ENCODE measurements at places on chromosomes 6 and 20.
A peak's percentile ranks its signal among the peaks of the same experiment; 100 is the strongest.

GRCh38 chr20:50283922-50284810 is 93.5 kb downstream of the CEBPB start:
- no peak for DNase-seq

DNA sequence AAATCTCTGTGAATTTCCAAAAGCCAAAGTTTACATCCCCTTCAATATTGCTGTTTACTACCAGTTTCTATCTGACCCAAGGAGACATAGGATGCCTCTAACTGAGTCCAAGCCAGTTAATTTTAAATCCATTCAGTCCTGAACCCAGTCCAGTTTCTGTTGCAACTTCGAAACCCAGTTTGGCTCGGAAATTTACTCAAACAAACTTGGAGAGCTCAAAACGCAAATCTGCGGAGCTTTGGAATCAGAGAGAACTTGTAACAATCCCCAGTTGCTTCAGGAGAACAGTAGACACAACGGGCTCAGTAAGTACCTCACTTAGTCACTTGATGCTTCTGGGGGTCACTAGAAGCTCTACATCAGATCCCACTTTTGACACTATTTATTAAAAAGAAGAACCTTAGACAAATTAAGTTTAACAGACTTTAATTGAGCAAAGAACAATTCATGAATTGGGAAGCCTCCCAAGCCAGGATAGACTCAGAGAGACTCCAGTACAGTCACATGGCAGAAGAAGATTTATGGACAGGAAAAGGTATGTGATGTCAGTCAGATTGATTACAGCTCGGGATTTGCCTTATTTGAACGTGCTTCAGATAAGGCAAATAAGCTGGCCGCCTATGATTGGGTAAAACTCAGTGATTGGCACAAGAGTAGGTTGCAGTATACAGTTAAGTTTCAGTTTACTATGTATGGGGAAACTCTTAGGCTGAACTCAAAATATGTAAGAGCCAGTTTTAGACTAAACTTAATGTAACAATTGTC is 118.0 kb downstream of the RFPL4B start:
- DNase-seq, result no peak

- no peak for DNase-seq
Measured at GRCh38 chr20:63191400-63191799, 24.5 kb downstream of the YTHDF1 start.

- no peak for DNase-seq
Measured at GRCh38 chr20:25043499-25044260, 14.3 kb downstream of the ACSS1 start.

GRCh38 chr6:168242940-168243225 is 76.7 kb downstream of the DACT2 start:
- no peak for DNase-seq

- DNase-seq, result no peak
Measured at GRCh38 chr6:47342824-47343223, 33.1 kb upstream of the TNFRSF21 start.

DNA sequence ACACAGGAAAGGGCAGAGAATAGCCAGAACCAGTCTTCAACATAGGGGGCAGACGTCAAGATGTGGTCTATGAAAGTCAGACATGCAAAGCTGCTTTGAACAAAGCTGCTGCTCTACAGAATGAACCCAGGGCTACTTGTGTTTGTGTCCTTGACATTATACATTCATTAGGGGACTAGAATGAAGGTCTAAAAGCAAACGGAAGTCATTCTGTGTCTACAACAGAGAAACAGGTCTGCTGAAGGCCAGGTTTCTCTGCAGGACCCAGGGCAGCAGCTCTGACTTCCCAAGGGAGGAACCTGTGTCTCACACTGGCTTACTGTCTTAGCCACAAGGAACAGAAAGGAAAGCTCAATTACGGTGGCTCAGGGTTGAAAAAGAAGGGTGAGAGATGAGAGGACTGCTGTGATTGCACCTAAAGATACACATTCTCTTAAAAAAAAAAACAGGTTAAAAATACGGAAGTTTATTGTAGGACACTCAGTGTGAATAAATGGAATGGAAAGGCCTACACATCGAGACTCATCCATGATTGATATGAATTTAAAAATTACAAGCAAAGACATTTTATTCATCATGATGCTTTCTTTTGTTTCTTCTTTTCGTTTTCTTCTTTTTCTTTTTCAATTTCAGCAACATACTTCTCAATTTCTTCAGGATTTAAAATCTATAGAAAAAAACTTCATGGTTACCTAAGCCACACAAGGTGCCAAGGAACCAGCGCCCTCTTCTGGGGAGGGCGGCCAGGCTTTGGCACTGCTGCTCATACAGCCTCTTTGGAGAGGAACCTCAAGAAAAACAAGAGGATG is 6.7 kb downstream of the PSMA7 start:
- no peak for DNase-seq

- DNase-seq, result no peak
Measured at GRCh38 chr20:3691897-3692296, 10.1 kb upstream of the ADAM33 start.

- DNase-seq, result no peak
Measured at GRCh38 chr6:7730001-7730783, 4.3 kb downstream of the BMP6 start.

- no peak for DNase-seq
Measured at GRCh38 chr6:144283646-144284477, 1.3 kb upstream of the UTRN start.

- no peak for DNase-seq
Measured at GRCh38 chr6:25831532-25832306, at the start of gene SLC17A1. Gene SLC17A1, minus strand, starts transcription at chr6:25832052. Its CDS starts 1,495 bp downstream, at chr6:25830557.

DNA sequence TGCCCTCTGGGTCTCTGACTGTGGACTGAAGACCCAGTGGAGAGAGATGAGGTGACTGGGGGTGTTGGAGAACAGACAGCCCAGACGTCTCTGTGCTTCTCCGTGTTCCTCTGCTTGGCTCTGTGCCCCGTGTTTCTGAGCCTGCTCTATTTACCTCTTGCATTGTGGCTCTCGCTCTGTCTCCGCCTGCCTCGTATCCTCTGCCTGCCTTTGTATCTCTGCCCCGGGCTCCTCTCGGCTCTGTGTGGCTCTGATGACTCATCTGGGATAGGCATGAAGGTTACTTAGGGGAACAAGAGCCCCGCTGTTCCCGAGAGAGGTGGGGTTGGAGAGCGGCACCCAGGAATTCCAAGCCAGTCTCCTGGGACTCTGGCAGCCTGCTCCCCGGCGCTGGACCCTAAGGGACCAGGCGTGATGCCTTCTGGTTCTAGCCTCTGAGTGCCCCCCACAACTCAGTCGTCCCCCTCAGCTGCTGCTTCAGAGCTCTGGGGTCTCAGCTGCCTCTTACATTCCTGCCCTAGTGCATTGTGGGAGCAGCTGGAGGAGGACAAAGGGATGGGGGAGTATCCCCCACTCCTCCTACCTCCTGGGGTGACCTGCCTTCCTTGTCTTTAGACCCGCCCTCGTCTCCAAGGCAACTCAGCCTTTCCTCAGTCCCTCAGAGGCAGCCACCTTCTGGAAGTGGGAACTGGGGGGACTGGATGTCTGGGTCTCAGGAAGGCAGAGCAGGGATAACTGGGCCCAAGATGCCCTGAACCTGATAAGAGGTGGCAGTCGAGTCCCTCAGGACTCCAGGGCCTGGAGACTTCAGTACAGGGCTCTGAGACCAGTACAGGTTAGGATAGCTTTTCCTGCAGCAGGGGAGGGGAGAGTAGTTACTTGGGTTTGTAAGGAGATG is 1.9 kb downstream of the DDR1 start:
- DNase-seq, result peak; percentile 26

DNA sequence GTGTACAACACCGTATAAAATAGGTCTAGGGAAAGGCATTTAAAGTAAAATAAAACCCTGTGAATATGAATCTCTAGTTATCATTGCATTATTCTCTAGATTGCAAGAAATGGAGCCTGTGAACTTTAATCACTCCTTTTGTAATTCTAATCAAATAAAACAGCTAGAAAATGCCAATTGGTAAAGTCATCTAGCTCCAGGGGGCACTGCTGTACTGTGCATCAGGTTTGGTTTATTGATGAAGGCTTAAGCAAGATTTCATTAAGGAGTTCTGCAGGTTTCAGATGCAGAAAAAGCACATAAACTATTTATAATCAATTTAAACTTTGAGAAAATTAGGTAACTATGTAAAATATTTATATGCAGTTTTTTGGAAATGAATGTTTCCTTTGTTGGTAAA is 645.0 kb downstream of the PHF3 start:
- DNase-seq, result peak; percentile 27

DNA sequence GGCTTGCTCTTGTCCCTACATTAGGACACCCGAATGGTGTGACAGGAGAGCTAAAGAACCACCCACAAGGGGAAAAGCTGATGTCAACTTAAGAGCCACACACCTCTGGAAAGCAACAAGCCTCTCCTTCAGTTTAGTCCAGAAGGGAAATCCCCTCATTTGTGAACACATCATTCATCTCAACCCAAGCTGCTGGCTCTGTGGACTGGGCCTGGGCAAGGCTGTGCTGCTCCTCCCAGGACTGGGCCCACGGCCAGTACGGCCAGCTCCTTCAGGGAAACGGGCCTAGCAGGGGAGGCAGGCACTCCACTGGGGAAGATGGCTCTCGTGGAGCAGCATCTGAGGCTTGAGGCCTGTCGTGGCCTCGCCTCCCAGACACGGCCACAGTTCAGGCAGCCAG is 12.8 kb upstream of the SLC4A11 start:
- DNase-seq, result no peak

DNA sequence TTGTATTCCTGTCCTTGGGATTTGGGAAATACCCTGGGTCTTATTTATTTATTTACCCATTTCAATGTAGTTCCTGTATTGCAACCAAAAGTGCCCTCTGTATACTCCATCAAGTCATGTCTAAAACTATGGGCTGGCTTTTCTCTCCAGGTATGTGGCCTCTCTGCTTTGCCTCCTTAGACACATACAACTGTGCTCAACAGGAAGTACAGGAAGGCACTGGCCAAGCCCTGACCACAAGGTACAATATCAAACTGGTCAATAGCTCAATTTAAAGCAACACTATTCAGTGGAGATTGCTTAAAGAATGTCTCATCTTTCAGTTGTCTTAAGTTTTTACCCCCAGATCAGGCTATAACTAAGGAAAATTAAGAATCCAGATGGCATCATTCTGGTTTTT is 42.3 kb upstream of the SLC24A3 start:
- DNase-seq, result no peak

GRCh38 chr20:22312744-22313346 is 271.5 kb downstream of the FOXA2 start:
- peak; percentile 4 for DNase-seq

DNA sequence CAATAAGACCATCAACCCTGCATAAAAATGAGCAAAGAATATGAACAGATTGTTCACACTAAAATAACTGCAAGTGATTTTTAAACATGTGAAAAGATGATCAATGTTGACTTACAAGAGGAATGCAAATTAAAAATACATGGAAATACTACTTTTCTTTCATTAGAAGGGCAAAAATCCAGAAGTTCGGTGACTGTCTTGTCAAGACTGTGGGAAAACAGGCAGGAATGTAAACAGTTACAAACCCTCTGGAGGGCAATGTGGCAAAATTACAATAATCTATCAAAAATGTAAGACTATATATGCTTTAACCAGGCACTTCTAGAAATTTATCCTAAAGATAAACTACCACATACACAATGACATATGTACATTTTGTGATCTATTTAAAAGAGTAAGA is 86.7 kb downstream of the TNFAIP3 start:
- no peak for DNase-seq

DNA sequence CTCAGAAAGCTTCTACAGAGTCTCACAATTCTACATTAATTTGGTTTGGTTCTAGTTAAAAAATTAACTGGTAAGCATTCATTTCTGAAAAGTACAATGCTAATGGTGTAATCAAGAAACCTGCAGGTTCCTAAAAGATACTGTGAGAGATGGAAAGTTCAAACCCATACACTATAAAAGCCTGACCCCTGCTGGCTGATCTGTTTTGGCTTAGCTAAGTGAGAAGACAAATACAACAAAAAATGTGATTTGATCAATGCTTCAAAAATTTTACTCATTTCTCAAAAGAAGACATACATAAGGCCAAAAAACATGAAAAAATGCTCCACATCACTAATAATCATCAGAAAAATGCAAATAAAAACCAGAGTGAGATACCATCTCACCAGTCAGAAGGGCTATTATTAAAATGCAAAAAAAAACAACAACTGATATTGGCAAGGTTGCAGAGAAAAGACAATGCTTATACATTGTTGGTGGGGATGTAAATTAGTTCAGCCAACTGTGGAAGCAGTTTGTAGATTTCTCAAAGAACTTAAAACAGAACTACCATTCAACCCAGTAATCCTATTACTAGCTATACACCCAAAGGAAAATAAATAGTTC is 102.8 kb downstream of the MOXD1 start:
- peak; percentile 37 for DNase-seq

DNA sequence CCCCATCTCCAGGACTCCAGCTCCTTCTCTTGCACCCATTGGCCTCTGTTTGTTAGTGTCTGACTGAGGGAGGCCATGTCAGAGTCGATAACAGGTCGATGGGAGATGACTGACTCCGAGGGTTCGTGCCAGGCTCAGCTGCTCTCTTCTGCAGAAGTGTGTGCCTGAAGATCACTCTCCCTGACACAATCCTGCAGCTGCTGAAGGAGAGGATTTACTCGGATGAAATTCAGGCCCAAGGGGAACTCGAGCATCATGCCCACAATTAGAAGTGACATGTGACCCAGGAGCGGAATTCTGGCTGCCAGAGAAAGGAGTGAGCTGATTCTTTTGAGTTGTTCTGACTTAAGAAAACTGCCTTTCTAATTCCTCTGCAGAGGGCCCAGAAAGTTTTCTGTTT is 318.2 kb downstream of the MAFB start:
- no peak for DNase-seq

DNA sequence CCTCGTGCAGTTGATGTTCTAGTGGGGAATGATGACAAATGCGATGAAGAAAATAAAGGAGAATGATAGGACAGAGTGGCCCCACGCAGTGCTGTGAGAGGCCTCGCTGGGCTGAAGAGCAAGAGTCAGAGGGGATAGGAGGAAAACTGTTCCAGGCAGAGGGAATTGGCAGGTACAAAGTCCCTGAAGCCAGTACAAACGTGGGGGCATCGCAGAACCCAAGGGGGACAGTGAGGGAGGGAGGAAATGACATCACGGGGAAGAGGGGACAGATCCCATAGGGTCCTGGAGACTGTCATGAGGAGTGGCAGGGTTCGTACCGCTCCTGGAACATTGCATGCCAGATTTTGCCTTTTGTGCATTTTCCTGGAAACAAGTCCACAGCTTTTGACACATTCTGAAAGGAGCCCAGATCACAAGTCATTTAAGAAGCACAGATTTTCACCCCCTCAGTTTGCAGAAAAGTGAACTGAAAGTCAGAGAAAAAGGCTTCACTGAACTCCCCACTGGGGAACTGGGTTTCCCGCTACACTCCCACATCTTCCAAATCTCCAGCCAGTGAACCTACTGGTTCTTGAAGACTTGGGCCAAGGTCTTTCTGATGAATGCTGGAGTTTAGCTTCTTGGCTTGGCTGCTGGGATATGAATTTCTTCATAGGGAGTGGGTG is 77.0 kb downstream of the SULF2 start:
- DNase-seq, result no peak

DNA sequence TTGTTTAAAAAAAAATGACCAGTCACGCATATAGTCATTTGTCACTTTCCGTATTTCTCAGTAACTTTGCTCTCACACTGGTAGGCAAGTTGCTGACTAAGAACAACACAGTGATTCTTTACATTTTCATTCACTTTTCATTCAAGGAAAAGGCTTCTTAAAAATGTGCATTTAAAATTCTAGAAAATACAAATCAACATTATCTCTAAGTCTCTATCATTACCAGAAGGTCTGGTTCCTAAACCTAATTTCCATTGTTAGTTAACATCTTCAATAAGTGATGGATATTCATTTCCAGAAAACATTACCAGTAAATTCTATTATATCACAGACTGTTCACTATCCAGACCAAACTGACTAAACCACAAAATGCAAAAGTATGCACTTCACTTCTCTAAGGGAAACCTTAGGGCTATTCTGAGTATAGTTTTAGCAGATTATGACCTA is 115.3 kb downstream of the AHI1 start:
- no peak for DNase-seq

GRCh38 chr20:20712004-20712473 is 405 bp downstream of the RALGAPA2 start:
- DNase-seq, result no peak

Data from AG04450 (cell line).